Karpas-422 (cell line): ENCODE measurements at places on chromosomes 7 and 10. TPM values are rescaled to one million over a fixed set of nuclear protein-coding genes. Genes with fewer than 3 reads are reported as not detected.

JAZF1 gene
- 0.83 and 4.2 TPM in 2 replicates for total RNA-seq

RHOBTB1 gene
- not detected in 2 replicates for total RNA-seq

SH2D4B gene
- 0.07 TPM in 1 of 2 replicates, not detected in the other for total RNA-seq

FEZF1 gene
- total RNA-seq = not detected in 2 replicates

SAP25 gene
- 2.5 and 4.9 TPM in 2 replicates for total RNA-seq

ALOX5 gene
- 480 and 661 TPM in 2 replicates for total RNA-seq

PTF1A gene
- not detected in 2 replicates for total RNA-seq

ABCC2 gene
- total RNA-seq = 0.07 and 1.4 TPM in 2 replicates

STAG3 gene
- total RNA-seq = 8.1 and 22.1 TPM in 2 replicates

MEST gene
- total RNA-seq = 16.4 and 34.3 TPM in 2 replicates

TMEM140 gene
- 0.86 and 2.8 TPM in 2 replicates for total RNA-seq

OPN4 gene
- total RNA-seq = not detected in 2 replicates

NUTM2E gene
- 0.19 and 0.43 TPM in 2 replicates for total RNA-seq

CPED1 gene
- 0.04 and 1.2 TPM in 2 replicates for total RNA-seq

CYP3A7 gene
- not detected in 2 replicates for total RNA-seq

NACAD gene
- 0.04 TPM in 1 of 2 replicates, not detected in the other for total RNA-seq

INHBA gene
- not detected in 2 replicates for total RNA-seq

GDF10 gene
- total RNA-seq = not detected in 2 replicates

TYSND1 gene
- 23.6 and 38.2 TPM in 2 replicates for total RNA-seq

OPN1SW gene
- total RNA-seq = not detected in 2 replicates

GIGYF1 gene
- total RNA-seq = 16.3 and 38.2 TPM in 2 replicates

SLC18A3 gene
- not detected in 2 replicates for total RNA-seq

CALCR gene
- not detected in 2 replicates for total RNA-seq

STOX1 gene
- total RNA-seq = 15.9 and 19.8 TPM in 2 replicates

GPR22 gene
- not detected in 2 replicates for total RNA-seq

PRRT4 gene
- total RNA-seq = not detected in 2 replicates

GNB2 gene
- 65.0 and 101 TPM in 2 replicates for total RNA-seq

LLCFC1 gene
- not detected in 2 replicates for total RNA-seq

LIPK gene
- total RNA-seq = not detected in 2 replicates

CRHR2 gene
- total RNA-seq = not detected in 2 replicates

CLDN15 gene
- total RNA-seq = 12.2 and 13.7 TPM in 2 replicates

MMRN2 gene
- total RNA-seq = not detected in 2 replicates

HOXA6 gene
- 3.4 and 8.4 TPM in 2 replicates for total RNA-seq

HOXA1 gene
- total RNA-seq = 4.1 and 4.4 TPM in 2 replicates

LRIT1 gene
- not detected in 2 replicates for total RNA-seq

SLC26A4 gene
- total RNA-seq = 0.04 and 0.19 TPM in 2 replicates
